ENCODE measurements at places on chromosomes 2 and 18.

DNA sequence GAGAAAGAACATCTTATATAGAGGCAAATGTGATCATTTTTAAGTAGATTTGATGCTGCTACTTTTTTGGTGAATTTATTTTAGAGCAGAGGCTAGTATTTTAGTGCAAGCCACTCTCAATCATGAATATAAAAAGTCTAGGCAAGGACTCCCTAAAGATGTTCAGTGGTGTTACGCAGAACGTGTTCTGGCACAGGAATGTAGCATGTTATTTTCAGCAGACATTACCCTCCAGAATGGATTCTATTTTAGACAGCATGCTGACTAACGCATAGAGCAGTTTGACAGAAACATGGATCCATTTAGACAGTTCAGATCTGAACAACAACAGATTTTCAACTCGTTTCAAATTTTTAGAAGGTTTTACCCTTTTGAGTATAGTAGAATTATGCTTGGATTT lies 54.1 kb downstream of the DSC3 start:
- DNase-seq: no peak

- no peak for DNase-seq
Observed at GRCh38 chr2:8966123-8966908, 37.2 kb downstream of the MBOAT2 start.

GRCh38 chr2:207083361-207084110 lies 82.2 kb downstream of the KLF7 start:
- no peak for DNase-seq

- peak; percentile 62 for DNase-seq
Observed at GRCh38 chr18:58887613-58887963, 22.9 kb downstream of the ZNF532 start.

- DNase-seq: no peak
Observed at GRCh38 chr2:49286726-49287125, 132.4 kb upstream of the FSHR start.

- DNase-seq: no peak
Observed at GRCh38 chr18:54100920-54101470, 123.5 kb downstream of the MBD2 start.

DNA sequence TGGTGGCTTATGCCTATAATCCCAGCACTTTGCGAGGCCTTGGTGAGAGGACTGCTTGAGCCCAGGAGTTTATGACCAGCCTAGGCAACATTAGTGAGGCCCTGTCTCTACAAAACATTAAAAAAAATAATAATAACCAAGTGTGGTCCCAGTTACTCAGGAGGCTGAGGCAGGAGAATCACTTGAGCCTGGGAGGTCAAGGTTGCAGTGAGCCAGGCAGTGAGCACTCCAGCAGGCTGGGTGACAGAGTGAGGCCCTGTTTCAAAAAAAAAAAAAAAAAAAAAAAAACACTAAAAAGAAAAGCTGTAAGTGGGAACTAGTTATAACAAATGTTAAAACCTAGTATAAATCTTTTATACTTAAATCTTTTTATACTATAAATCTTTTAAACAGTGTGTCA lies 146.2 kb upstream of the ITGA4 start:
- no peak for DNase-seq

DNA sequence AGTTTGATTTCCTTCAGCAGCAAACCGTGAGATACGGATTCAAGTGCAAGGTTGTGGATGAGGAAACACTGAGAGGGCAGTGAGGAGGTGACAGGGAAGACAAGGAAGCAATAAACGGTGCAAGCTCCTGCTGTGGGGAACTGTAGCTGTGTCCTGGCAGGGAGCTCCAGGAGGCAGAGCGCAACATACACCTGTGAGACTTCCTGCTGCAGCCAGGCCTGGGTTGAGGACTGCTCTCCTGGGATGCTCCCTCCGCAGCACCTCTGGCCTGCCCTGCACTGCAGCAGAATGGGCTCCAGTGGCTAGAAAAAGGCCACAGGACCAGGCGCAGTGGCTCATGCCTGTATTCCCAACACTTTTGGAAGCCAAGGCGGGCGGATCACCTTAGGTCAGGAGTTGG lies 85.5 kb downstream of the MRO start:
- DNase-seq: no peak

DNA sequence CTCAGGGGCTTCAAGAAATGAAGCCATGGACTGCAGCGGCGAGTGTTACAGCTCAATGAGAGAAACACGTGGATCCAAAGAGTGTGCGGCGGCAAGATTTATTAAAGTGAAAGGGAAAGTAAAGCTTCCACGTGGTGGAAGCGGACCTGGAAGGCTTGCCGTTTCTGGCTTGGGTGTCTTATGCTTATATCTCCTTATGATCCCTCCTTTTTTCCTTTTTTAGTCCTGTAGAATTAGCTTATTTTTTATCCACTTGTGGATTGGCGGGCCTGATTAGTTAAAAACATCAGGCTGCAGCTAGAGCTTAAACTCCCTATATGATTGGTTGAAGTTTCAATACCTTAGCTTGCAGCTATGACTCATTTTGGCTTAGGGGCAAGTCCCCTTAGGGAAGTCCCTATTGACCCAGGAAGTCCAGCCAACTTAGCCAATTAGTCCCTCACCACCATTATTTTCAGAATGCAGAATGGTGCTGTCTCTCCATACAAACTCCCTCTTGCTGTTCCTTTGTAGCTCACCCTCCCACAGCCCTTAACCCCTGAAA lies 11.6 kb upstream of the HNMT start:
- no peak for DNase-seq

DNA sequence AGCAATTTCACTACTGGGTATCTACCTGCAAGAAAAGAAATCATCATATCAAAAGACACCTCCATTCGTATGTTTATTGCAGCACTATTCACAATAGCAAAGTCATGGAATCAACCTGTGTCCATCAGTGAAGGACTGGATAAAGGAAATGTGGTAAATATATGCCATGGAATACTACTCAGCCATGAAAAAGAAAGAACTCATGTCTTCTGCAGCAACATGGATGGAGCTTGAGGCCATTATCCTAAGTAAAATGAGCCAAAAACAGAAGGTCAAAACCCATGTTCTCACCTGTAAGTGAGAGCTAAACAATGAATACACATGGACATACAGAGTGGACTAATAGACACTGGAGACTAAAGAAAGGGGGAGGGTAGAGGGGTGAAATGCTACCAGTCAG lies 322.2 kb downstream of the ZNF521 start:
- no peak for DNase-seq

GRCh38 chr2:164903951-164904350 lies 51.4 kb downstream of the SLC38A11 start:
- DNase-seq: peak; percentile 11

GRCh38 chr2:133842446-133842845 lies 274.2 kb upstream of the NCKAP5 start:
- DNase-seq: no peak

DNA sequence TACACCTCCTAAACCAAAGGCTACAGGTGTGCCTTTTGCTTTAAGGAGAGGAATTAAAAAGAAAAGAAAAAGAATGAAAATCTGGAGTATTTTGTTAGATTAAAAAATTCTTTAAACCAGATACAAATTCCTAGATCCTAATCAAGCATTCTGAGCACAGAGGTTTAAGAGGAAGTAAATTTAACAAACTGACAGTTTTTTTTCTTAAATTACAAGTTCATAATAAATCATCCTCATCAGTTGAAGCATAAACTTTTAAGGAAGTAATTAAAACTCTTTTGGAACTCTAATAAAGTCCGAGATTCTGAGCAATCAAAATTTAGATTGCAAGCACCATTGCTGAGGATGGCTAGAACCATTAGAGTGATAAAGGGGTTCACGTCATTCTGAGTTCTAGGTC lies 75.1 kb downstream of the POLE4 start:
- DNase-seq: no peak

Measured in AML-193 (cell line).